ENCODE measurements at places on chromosomes 13 and 19. TPM values are rescaled to one million over a fixed set of nuclear protein-coding genes. Genes with fewer than 3 reads are reported as not detected.

The ZNF135 gene
- total RNA-seq, result 5.5 TPM

The KLK4 gene
- total RNA-seq, result not detected

The HCST gene
- total RNA-seq, result 12.4 TPM

The LIM2 gene
- not detected for total RNA-seq

The SIGLECL1 gene
- total RNA-seq, result not detected

The FSTL3 gene
- 234 TPM for total RNA-seq

The CRB3 gene
- not detected for total RNA-seq

The ADPRHL1 gene
- 1.2 TPM for total RNA-seq

The INSR gene
- 47.5 TPM for total RNA-seq

The OR10H2 gene
- not detected for total RNA-seq

DNA sequence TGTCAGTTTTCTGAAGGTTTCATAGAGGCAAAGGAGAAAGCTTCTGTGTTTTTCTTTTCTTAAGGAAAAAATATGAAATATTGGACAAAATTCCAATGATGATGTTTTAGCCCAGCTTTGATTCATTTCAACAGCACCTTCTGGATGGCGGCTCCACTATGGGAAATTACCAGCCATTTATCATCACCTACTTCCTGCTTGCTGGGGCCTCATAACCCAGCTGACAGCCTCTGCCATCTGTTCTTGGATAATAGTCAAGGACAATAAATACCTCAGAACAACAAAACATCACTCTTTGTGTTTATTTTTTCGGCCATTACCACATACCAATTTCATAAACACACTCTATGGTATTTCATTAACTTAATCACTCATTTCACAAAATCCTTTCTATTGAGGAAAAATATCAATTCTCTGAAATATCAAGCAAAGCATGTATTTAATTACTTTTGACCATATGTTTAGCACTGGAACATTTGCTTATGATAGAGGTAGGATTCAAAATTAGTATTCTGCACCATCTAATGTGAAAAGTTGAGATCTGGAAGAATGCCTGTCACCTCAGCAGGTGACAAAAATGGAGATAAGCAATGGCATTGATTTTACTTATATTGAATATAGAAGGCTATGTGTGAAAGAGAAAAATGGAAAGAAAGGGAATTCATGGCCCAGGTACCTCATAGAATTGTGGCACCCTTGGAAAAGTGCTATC, 629.7 kb downstream of the LIG4 start:
- DNase-seq, result no peak

DNA sequence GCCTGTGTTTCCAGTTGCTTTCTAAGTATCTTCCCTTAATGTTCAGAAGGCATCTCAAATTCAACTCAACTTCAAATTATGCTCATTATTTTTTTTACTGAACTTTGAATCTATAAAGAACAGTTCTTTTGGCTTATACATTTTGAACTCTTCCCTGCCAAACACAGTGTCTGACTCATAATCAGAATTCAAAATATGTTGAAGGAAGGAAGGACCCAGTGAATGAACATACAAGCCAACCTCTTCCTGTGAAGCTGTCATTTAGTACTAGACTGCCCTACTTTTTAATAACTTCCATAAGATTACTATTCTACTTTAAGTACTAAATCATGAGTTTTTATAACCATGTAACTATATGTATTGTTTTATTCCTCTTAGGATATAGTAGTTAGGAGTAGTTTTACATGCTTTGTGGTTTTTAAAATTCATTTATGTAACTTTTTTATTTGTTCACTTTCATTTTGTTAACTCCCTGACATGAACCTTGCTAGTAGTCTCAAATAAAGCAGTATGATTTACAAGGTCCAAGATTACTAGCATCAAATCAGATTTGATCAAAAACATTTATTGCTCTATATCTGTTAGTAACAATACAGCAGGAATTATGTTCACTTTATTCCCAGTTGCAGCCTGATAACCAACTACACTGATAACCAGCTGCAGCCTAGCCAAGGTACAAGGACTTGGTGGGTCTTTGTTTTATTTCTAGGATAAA, 6.4 kb downstream of the NUDT15 start:
- DNase-seq, result no peak

- peak; percentile 88 for DNase-seq
Measured at GRCh38 chr19:43700395-43701000, 15.4 kb upstream of the IRGC start.

DNA sequence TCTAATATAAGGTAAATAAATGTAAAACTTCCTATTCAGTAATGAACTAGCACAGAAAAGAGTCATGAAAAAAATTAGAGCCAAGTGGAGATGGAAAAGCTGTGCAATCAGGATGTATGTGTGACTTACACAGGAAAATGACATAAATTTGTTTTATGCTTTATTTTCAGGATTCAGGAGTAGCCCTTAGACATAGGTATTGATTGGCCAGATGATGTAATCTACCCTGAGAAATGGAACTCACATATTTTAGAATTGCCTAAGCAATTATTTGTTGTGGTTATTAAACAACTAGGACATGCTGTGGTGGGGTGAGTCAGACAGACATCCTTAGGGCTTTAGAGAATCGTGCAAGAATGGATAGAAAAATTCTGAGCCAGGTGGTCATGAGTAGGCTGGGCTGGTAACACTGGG, 110.6 kb downstream of the PCDH9 start:
- DNase-seq, result no peak

GRCh38 chr19:570251-570686, 2.1 kb upstream of the BSG start:
- peak; percentile 64 for DNase-seq

- no peak for DNase-seq
Measured at GRCh38 chr13:32195713-32196112, 119.5 kb downstream of the ZAR1L start.

- DNase-seq, result peak; percentile 95
Measured at GRCh38 chr19:718991-719512, 10.3 kb downstream of the PALM start.

- no peak for DNase-seq
Measured at GRCh38 chr13:40315416-40316064, 350.9 kb downstream of the FOXO1 start.

DNA sequence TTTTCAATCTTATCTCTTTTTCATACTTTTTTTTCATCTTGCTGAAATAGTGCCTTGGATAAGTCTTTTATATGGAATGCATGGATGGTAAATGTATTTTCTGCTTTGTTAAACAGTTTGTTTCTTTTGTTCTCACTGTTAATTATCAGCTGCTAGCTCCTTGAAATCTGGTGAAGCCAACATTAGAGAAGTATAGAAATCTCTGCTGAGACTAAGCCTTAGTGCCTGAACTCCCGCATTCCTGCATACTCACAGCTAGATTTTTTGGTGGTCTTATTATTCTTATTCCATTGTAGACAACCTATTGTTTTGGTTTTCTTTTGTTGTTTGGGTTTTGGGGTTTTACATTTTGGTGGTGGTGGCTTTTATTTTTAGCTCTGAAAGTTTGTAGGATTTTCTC, 48.4 kb downstream of the DNAJC15 start:
- DNase-seq, result no peak

DNA sequence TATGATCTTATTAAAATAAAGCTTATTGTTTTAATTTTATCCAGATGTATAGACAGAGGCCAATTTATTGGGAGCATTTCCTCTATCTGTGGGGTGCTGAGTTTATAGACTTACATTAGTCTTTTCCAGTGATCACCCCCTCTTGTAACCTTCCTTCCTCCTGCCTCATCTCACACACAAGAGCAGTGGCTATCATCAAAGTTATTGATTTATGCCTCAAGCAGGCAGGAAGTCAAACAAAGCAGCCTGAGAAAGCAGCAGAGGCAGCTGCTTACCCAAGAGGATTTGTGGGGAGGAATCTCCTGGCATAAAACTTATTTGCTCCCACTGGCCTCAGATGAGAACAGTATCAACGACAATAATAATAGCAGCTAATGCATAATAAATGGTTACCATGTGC, 26.3 kb upstream of the DCLK1 start:
- DNase-seq, result no peak

GRCh38 chr19:48844472-48844871, 8.2 kb upstream of the HSD17B14 start:
- no peak for DNase-seq

- no peak for DNase-seq
Measured at GRCh38 chr13:112062072-112062567, 4.8 kb upstream of the SOX1 start.

GRCh38 chr13:45333977-45334922, 6.7 kb downstream of the TPT1 start:
- no peak for DNase-seq

DNA sequence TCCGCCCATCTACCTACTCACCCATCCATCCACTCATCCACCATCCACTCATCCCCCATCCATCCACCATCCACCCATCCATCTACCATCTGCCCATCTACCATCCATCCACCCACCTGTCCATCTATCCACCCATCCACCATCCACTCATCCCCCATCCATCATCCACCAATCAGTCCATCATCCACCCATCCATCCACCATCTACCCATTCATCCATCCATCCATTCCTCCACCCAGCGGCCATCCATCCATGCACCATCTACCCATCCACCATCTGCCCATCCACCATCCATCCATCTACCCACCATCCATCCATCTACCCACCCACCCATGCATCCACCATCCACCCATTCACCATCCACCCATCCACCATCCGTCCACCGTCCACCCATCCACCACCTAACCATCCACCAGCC, 13.6 kb upstream of the JUND start:
- no peak for DNase-seq

GRCh38 chr19:18775586-18776287, 15.4 kb downstream of the COMP start:
- peak; percentile 84 for DNase-seq

- no peak for DNase-seq
Measured at GRCh38 chr19:508204-509150, 1.2 kb downstream of the TPGS1 start.

DNA sequence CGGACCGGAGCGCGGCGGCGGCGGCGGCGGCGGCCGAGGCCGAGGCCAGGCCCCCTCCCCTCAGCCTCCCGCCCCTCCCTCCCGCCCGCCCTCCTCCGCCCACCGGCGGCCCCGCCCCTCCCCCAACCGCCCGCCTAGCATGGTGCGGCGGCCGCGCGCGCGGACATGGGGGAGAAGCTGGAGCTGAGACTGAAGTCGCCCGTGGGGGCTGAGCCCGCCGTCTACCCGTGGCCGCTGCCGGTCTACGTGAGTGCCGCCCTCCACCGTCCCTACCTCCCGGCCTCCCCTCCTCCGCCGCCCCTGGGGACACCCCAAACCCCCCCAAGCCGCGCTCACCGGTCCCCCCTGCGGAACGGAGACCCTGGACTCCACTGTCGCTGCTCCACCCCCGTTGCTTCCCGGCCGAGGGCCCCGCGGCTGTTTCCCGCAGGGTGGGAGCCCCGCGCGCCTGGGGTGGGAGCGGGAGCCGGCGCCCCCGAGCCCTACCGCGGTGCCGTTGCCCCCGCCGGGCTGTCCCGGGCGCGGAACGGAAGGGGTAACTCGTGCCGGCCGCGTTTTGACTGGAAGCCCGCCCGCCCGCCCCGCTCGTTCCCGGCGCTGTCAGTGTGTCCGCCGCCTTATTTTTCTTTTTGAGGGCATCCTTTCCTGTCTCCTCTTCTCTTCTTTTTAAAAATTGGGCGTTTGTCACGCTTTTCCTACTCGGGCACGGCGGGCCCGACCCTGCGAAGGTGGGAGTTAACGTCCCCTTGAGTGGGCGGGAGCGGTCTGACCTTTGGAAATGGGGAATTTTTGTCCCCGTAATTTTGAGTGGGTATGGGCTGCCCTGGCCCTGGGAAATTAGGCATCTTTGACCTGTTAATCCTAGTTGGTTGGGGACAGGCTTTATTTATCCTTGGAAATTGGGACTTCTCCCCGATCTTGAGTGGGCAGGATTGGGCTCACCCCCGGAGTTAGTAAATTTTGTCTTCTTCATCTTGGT, 576 bp downstream of the DOT1L start:
- peak; percentile 91 for DNase-seq

GRCh38 chr13:95740979-95741320, 64.0 kb downstream of the DNAJC3 start:
- DNase-seq, result no peak

DNA sequence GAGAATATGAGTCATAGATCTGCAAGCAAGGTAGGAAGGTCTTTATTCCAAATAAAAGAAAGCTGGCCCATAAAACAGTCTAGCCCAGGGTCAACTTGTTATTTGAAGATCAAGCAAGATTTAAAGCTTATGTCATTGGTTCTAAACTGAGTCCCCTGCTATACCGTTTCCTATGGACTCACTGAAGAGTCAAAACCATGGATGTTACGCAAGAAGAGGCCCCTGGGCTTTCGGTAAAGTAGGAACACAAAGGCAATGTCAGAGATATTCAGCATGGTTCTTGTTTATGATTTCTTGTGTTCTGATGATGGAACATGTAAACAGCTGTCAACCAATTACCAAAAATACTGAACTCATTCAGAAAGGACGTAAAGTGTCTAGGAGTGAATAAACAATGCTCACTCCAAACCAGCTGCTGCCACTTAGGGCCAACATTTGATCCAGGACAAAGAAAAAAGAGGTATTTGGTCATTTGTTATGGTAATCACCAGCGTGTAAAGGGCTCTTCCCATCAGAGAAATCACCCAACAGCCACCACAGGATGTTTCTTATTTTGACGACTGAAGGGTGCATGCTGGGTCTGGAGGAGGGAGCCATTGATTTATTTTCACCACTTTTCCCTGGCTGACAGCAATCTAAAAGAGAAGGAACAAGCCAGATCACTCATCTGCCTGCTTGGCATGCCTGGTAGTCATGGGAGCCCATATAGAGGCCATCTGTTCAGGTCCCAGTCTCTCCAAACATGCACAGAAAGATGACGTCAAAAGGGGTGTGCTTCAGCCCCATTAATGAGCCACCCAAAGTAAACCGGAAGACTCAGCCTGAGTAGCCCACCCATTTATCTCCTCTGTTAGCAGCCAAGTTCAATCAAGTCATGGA, 68.3 kb downstream of the FGF14 start:
- no peak for DNase-seq

GRCh38 chr19:38654628-38655055, 7.2 kb downstream of the ACTN4 start:
- DNase-seq, result no peak

- no peak for DNase-seq
Measured at GRCh38 chr13:41053384-41053826, 7.9 kb upstream of the WBP4 start.

DNA sequence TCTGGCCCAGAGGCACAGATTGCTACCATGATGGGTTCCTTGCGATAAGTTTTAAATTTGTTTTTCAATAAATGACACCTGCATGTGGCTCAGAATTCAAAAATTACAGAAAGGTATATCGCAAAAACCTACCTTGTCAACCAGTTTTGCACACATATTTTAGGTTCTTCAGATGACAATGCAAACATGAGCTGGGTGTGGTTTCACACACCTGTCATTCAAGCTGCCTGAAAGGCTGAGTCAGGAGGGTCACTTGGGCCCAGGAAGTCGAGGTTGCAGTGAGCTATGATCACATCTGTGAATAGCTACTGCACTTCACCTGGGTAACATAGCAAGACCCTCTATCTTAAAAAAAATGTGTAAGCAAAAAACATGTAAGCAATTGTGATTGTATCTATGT, 56.1 kb downstream of the DNM2 start:
- DNase-seq, result no peak

- no peak for DNase-seq
Measured at GRCh38 chr13:113145496-113145895, 13.0 kb upstream of the PROZ start.

Data from posterior vena cava (tissue), 2 donors.